ENCODE measurements at places on chromosomes 4 and X.
A peak's percentile ranks its signal among the peaks of the same experiment; 100 is the strongest.

DNA sequence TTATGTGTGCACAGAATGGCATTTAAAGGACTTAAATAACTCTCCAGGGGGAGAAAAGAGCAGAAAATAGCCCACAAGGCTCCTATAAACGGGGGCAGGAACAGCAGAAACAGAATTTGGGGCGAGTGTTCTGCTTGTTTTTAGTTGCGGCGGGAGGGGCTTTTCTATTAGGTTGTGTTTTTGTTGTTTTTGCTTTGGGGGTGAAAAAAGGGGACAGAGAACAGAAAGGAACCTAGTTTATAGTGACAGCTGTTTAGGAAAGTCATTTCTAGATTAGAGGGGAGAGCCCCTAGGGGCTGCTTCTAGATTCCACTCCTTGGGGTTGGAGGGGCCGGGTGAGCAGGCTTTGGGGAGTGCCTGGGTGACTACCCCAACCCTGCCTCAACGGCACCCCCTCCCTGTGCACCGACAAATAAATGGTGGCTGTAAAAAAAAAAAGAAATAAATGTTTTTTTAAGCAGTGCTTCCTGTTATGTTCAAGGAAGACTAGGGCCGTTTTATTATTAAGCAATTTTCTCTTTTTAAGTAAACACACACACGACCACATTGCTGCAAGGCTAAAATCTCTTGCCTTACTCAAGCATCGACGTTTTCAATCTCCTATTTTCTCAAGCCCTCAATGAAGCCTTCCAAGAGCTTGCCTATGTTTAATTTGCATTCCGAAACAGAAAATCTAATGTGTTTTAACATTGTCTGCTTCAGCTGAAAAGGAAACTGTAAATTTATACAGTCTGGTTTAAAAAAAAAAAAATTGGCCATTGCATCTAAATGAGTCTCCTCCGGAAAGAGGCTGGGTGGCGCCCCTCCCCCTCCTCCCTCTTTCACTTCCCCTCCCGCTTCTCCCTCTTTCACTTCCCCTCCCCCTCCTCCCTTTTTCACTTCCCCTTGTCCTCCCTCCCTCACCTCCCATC, 123.3 kb upstream of the TBL1X start:
- peak; percentile 31 for DNase-seq

- DNase-seq: no peak
Measured at GRCh38 chr4:113835005-113835404, 73.5 kb upstream of the CAMK2D start.

- DNase-seq: no peak
Measured at GRCh38 chrX:129843209-129843458, 552 bp downstream of the ZDHHC9 start.

GRCh38 chr4:89056292-89056952, 563 bp downstream of the FAM13A start:
- DNase-seq: no peak

GRCh38 chr4:156764145-156764544, 207.5 kb downstream of the PDGFC start:
- no peak for DNase-seq

DNA sequence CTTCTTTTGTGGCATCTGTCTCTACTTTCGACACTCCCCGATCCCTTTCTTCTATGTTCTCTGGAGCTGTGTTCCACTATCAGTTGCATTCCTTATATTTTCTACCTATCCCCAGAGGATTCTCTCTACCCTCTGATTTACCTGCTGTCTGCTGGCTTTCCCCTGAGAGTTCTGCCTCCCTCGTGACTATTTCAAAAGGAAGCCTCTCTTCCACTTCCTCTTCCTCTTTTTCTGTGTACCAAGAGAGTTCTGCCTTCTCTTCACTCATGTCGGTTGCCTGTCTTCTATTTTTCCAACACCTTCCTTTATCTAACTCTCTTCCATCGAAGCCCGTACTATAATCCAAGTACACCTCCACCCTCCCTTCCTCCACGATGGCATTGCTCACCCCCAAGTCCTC, 631.7 kb downstream of the SMARCA1 start:
- DNase-seq: no peak

GRCh38 chr4:48388525-48389154, 47.3 kb downstream of the SLAIN2 start:
- no peak for DNase-seq

GRCh38 chrX:104118765-104119164, 6.4 kb downstream of the ZCCHC18 start:
- no peak for DNase-seq

DNA sequence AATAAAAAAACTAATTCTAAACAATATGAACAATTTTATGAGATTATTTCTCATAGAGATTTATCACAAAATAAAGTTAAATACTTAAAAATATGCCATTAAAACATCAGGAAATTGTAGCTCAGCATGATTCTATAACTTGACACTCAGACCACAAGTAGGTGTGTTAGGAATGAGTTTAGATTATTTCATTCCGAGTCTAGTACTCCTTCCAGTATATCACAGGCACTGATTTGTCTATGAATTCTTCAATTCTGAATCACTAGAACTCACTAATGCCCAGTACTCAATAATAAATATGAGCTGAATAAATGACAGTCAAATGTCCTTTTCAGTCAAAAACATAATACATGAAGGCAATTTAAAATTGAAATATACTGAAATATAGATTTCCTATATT, 22.2 kb downstream of the BOD1L1 start:
- DNase-seq: no peak

DNA sequence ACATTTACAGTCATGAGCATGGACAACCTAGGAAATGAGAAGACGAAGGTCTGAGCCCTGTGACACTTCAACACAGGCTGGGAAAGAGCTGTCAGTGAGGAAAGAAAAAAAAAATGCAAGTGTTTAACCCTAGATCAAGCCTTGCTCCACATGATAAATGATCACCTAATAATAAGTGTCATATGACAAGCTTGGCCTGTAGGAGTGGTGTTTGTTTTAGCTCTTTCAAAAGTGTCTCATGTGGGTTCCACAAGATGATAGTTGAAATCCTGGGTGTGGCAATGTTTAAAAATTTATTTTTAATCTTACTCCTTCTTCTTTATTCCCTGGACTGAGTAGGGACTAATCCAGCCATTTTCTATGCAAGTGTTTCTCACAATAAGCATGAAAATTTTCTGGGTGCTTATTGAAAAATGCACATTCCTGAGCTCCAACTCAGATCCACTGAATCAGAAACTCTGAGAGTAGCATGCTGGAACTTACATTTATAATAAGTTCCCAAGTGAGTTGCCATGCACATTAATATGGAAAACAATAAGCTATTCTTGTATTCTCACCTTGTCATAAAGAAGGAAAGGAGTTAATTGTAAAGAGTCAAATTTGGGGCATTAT, 138.3 kb downstream of the AREG start:
- DNase-seq: no peak

GRCh38 chr4:170111085-170111484, 21.3 kb upstream of the AADAT start:
- no peak for DNase-seq

- peak; percentile 93 for DNase-seq
Measured at GRCh38 chr4:182862921-182863320, 54.3 kb downstream of the DCTD start.

DNA sequence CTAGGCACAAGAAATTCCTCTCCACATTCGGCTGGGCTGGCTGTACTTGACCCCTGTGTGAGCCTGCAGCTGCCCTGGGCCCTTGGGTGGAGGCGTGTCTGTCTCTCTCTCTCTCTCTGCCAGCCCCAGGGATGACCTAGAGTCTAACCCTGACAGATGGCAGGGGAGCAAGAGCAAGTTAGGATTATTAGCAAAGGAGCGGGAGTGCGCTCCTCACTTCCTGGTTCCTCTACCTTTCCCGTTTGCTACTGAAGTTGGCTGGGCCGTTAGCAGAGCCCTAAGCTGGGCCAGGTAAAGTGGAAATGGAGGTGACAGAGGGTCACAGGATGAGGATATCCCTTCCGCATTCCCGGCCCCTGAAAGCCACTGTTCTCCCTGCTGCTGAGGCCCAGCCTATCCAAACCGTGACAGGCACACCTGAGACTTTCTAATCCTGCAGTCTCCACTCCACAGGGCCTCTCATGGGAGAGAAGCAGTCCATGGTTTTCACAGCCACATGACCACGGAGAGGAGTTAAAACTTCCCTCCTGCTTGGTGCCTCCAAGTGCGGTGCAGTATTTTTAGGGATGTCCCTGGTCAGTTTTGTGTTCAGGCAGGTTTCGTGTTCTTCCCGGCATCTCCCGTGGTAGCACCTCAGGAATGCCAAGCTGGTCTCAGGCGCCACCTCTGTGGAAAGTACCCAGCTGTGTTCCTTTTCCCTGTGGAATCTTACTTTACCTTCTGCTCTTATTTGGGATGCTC, 79.3 kb downstream of the CLDN22 start:
- DNase-seq: no peak

GRCh38 chr4:110365761-110366160, 110.2 kb upstream of the ENPEP start:
- no peak for DNase-seq

GRCh38 chr4:39410415-39410814, 3.7 kb downstream of the KLB start:
- no peak for DNase-seq

DNA sequence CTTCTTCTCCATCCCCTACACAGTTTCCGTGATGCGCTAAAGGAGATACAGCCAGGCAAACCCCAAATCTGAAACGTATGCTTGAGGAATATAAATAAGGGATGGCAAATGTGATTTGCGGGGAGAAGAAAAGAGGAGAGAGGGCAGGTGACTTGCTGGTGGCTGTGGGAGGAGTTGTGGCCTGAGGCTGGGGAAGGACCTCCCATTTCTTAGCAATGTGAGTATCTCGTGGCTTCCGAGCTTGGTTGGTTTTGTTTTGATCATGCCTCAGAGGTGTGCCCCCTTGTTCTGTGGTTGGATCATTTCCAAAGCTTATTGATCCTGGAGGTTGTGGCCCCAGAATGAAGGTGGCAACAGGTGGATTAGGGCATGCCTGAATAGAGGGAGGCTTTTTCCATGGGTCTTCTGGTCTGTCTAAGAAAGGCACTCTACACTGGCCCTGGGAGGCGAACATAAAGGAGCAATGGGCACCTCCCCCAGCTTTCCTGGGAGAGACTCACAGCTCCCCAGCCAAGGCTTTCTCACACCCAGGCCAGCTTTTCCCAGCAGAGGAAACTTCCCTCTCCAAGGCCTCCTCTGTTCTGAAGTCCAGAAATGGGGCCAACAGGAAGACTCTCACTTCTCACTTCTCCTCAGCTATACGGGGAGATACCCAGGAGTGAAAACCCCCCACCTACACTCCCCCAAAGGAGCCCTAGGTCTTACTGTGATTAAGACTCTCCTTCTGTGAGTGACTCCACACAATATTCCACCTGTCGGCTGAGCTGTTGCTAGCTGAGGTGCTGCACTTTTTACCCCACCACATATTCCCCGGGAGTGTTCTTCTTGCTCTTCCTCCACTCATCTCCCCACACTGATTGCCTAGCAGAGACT, 40.0 kb downstream of the C4orf51 start:
- no peak for DNase-seq

GRCh38 chr4:35541888-35542213, 702.5 kb downstream of the ARAP2 start:
- no peak for DNase-seq

GRCh38 chr4:185269286-185269685, 59.9 kb downstream of the SNX25 start:
- DNase-seq: no peak

DNA sequence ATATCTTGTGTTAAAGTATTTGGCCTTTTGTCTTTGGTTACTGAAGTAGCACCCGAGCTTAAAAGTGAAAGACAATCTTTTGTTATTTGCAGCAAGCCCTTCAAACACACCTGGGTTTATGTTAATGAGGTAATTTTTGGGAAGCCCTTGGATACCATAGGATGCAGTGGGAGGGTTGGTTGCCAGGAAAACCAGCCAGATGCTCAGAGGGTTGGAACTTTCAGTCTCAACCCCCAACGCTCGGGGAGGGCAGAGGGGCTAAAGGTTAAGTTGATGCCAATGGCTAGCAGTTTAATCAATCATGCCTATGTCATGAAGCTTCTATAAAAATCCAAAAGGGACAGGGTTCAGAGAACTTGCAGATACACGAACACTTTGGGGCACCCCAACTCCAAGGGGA, 17.2 kb upstream of the GPR173 start:
- DNase-seq: no peak

- no peak for DNase-seq
Measured at GRCh38 chr4:118326585-118326984, 26.2 kb downstream of the PRSS12 start.

GRCh38 chr4:74583757-74584156, 138.8 kb downstream of the AREG start:
- no peak for DNase-seq

DNA sequence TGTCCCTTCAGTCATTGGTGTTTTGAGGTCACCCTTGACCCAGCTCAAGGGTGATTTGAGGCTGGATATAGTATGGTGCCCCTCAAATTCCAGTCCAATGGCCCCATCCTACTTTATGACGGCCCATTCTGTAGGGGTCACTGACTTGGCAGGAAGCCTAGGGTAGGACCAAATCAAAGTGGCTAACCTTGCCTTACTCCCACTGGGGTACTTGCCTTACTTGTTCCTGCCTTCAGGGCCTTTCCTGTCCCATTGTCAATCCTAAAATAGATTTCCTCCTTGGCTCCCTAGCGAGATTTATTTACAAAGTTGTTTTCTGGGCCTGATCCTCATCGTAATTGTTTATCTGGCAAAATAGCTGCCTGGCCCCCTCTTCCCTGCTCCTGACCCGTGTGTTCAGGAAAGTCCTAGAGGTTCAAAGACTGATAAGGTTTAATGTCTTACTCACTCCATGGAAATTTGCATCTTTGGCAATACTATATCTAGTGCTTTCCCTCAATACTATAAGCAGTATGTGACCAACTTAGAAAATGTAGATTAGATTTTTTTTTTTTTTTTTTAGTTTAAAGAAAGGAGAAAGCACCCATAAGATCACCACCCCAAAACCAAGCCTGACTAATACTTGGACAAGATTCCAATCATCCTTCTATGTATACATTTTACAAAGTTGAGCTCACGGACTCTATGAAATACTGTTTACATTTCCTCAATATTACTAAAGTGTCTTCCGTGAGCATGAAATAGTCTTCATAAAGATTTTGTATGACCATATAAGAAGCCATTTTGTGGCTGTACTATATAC, 44.8 kb downstream of the MSN start:
- DNase-seq: no peak

- no peak for DNase-seq
Measured at GRCh38 chrX:74578137-74578536, 36.3 kb downstream of the RLIM start.

DNA sequence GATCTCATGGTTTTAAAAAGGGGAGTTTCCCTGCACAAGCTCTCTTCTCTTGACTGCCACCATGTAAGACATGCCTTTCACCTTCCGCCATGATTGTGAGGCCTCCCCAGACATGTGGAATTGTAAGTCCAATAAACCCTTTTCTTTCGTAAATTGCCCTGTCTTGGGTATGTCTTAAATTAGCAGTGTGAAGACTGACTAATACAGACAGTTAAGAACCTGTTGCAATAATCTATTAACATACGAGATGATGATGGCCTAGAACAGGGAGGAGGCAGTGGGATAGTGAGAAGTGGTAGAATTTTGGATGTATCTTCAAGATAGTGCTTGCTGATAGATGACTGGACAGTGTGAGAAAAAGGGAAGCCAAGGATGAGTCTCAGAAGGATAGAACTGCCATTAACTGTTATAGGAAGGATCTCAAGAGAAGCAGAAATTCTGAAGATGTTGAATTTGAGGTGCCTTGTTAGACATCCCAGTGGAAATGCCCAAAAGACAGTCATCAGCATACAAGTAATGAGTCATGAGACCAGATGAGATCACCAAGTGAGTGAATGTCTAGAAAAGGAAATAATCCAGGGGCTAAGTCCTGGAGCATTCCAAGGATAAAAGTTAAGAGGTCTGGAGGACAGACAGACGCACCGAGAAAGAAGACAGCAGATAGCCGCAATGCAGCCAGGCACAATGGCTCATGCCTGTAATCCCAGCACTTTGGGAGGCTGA, 38.8 kb upstream of the UGDH start:
- no peak for DNase-seq

GRCh38 chr4:146381263-146381872, 140.4 kb downstream of the SLC10A7 start:
- no peak for DNase-seq
